AG10803 (cell line): ENCODE measurements at places on chromosomes 4 and X.
A peak's percentile ranks its signal among the peaks of the same experiment; 100 is the strongest.

- no peak for DNase-seq
Measured at GRCh38 chr4:158811704-158812103, 42.9 kb downstream of the FNIP2 start.

DNA sequence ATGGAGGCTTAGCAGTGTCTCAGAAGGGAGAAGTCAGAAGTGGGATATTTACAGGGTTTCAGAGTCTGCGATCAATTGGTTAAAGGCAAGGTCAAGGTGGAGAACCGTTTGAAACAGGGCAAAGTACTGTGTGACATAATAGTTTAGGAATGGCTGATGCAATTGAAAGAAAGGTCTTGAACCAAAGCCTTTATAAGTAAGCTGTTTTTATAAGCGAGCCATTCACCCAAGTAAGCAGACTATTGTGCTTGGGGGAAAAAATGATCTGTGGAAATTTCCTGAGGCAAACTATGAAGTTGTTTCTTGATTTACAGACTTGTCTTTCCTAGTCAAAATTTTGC, 327.3 kb downstream of the CAMK2D start:
- DNase-seq: peak; percentile 60

- DNase-seq: peak; percentile 78
Measured at GRCh38 chr4:48173056-48173991, 39.3 kb upstream of the TXK start.

DNA sequence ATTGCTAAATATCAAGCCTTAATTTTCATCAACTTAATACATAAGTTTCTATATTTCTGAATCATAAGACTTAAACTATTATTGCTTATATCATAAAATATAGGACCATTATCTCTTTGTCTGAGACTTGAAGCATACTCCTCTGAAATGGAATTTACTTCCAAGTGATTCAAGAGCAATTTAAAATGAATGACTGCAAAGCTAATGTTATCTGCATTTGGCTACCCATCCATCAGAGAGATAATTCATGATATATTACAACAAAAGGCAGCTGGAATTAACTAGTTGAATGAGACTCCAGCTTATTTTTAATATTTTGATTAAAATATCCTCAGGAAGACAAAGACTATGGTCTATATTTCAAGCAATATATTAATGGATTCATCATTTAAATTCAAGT, 208.6 kb downstream of the UNC5C start:
- no peak for DNase-seq

DNA sequence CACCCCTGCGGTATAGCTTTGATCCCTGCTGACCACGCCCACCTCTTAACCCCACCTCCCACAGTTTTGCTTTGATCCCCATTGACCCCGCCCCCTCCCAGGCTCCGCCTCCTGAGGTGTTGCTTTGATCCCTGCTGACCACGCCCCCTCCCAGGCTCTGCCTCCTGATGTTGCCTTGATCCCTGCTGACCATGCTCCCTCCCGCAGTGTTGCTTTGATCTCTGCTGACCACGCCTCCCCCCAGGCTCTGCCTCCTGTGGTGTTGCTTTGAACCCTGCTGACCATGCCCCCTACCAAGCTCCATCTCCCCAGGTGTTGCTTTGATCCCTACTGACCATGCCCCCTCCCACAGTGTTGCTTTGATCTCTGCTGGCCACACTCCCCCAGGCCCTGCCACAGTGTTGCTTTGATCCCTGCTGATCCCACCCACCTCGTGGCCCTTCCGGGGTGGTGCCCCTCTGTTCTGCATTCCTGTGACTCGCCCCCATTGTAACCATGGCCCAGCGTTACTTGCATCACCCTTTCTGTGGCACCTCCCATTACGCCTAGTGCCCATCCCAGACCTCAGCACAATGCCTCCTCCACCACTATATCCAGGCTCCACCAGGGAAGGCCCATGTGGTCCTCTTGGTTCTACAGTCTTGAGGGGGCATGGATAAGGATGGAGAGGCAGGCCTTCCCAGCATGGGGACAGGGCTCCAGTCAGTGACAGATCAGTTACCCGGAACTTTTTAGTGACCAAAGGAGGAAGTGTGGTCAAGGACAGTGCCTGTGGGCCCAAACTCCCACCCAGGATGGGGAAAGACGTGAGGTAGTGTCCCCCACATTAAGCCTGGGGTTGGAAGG, 70.8 kb downstream of the ADRA2C start:
- no peak for DNase-seq

DNA sequence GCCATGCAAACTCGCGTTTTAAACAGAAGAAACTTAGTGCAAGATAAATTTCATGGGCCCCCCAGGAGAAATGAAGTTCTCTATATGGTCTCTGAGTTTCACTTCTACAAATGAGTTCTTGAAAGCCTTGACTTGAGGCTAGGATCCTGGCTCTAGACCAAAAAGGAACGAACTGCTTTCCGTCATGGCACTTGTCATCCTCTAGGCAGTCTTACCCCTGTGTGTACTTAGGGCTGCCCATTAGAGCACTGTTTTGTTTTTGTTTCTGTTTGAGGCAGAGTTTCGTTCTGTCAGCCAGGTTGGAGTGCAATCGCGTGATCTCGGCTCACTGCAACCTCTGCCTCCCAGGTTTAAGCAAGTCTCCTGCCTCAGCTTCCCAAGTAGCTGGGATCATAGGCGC, 29.0 kb downstream of the RNF4 start:
- DNase-seq: no peak

GRCh38 chr4:125827696-125828052, 512.9 kb downstream of the FAT4 start:
- DNase-seq: no peak

- peak; percentile 87 for DNase-seq
Measured at GRCh38 chr4:39977489-39978377, at the start of gene PDS5A. Gene PDS5A (minus strand): TSS chr4:39977911. CDS start chr4:39976577, 1,334 bp downstream.

DNA sequence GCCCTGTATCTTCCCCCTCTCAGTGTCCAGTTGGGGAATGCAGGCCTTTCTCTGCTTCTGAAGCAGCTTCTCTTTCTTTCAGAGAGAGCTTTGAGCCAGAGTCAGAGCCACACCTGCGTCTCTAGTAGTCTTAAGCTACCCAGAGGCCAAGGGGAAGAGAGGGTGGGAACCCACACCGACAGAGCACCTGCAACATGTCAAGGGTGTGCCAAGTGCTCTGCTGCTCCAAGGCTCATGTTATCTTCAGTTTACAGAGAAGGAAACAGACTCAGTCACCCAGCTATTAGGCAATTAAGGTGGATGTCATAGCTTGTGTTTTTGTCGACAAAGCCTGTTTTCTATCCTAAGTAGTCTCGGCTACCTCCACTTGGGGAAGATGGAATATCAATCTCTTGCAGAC, 22.7 kb upstream of the RNF212 start:
- DNase-seq: no peak

- no peak for DNase-seq
Measured at GRCh38 chr4:38069271-38069760, 109.1 kb downstream of the PTTG2 start.

DNA sequence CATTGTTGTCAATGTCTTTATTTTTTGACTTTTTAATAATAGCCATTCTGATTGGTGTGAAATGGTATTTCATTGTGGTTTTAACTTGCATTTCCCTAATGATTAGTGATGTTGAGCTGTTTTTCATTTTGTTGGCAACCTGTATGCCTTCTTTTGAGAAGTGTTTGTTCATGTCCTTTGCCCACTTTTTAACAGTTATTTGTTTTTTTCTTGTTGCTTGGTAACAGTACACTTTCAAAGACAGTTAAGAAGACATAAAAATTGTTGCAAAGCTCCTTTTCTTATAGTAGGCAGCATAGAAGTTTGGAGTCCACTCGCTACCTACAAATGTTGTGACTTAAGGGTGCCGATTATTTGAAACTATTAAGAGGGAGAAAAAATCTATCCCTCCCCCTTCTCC, 48.7 kb upstream of the SLC7A11 start:
- DNase-seq: no peak

DNA sequence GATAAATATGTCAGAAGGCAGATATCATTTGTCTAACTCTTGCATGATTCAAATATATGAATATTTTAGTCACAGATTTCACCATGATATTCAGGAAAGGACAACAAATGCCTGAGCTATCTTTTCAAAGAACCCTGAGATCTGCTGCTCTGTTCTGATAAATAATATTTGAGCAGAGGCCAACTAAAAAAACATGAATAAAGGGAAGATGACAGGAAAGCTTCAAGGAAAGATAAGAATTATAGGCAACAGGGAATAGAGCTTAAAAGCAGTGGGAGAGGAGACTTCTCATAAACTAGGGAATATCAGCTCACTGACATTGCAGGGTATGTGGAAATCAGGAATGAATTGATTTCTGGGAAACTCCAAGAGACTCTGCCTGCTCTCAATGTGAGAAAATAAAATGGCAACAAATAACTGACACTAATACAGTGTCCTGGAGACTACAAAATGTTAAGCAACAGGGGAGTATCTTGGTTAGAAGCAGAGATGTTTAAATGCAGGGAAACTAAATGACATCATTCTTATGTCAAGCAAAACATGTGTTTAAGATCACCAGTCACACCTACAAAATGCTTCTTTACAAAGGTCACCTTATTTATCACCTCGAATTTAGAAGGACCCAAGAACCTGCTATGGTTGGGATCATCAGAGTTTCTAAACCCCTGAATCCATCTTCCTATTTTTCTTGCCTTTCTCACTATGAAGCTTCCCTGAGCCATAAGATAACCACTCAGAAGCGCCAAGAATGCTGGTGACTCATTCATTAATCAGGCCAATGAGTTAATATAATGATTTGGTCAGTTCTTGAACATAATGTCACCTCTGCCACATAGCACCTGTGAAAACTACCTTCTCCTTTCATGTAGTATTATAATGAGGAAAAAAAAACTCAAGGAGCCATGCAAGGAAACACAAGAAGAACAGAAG, 78.1 kb downstream of the NDST3 start:
- no peak for DNase-seq

DNA sequence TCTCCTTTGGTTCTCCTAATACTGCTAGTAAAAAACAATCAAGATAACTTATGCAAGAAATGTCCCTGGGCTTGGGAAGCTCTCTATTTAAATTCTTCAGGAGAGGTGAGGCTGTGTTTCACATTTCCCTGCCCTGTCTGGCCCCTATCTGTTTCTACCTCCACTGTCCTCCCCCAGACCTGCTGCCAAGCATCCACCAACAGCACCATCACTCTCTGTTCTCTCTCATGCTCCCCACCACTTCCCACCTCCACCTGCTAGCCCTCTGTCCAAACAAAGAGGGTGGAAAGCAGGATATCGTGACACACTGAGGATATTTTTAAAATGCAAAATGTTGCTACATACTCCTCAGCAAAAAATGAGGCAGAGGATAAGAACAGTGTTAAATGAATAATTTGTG, 88.4 kb upstream of the NAP1L5 start:
- no peak for DNase-seq

GRCh38 chr4:44726038-44726871, at the start of gene GNPDA2:
Gene GNPDA2 (minus strand): TSS chr4:44726556. CDS start chr4:44722207, 4,349 bp downstream.
- peak; percentile 85 for DNase-seq
